ENCODE measurements at places on chromosomes 2 and 18.

DNA sequence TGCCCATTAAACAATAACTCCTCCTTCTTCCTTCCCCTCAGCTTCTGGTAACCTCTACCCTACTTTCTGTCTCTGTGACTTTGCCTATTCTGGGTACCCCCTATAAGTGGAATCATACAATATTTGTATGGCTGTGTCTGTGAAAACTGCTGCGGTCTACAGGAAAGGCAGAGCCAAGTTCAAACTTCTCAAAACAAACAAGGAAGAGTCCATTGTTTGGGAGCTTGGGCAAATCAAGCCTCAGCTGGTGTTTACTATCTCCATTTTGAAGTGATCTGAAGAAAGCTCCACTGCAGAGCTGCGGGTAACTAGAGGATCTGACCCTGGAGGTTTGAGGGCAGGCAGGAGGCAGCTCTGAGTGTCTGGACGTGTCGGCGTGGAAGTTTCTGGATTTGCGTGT lies 48.6 kb upstream of the DAPL1 start:
- no peak for DNase-seq

GRCh38 chr2:310994-311393 lies 23.1 kb upstream of the ALKAL2 start:
- DNase-seq: no peak

GRCh38 chr2:84338069-84338468 lies 121.0 kb downstream of the SUCLG1 start:
- no peak for DNase-seq

DNA sequence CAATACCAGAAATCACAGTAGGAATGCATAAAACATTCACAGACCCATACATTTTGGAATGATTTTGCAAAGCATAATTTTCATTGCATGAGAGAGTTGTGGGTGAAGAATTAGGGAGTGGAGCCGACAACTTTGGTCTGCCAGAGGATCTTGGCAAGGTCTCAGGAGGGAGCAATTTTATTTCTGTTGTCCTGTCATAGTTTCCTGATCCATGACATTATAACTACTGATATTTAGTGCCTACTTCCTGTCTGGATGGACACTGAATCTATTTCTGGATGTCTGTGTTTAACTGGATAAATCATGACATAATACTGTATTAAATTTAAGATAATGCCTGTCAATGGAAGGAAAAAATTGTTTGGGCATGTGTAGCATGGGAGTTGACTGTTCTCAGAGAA lies 2.4 kb downstream of the ITGA4 start:
- no peak for DNase-seq
